ENCODE measurements at places on chromosomes 7 and 10.

DNA sequence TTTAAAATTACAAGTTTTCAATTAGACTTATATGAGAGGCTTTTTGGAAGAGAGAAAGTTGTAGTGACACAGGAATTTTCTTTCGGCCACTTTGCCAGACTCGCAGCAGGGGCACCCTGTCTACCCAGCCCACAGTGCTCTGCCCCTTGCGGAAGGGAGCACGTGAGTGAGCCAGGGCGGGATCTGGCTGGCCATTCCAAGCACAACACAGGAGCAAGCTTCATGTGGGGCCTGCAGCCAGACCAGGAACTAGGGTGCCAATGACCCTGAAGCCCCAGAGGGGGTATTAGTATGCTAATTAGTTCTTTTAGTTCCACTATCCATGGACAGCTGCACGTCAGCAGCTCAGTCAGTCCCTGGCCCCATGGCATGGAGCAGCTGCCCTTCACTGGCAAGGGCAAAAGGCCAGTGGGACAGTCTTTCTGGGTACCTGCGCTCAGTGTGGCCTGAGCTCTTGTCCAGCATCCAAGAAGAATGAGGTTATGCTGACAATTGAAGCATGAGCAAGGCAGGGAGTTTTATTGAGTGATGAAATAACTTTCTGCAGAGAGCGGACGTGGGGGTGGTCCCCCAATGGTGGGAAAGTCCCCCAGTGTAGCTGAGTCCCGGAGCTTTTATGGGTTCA is 251.1 kb upstream of the CSTF2T start:
- no peak for DNase-seq

GRCh38 chr10:5047912-5048628 is 44.4 kb upstream of the AKR1C2 start:
- peak; percentile 94 for DNase-seq

- no peak for DNase-seq
These were observed 69.2 kb upstream of the INSIG1 start for GRCh38 chr7:155228459-155228845.

- no peak for DNase-seq
These were observed 33.3 kb upstream of the SH2B2 start for GRCh38 chr7:102253066-102253972.

GRCh38 chr10:97851341-97852001 is 1.8 kb downstream of the GOLGA7B start:
- DNase-seq: no peak

Measured in bronchial epithelial cell (primary cell).